ENCODE measurements at places on chromosomes 3 and 15.

- no peak for DNase-seq
These were observed 55.7 kb downstream of the SPSB4 start for GRCh38 chr3:141106842-141107241.

- DNase-seq = no peak
These were observed 183.9 kb downstream of the FAM43A start for GRCh38 chr3:194869482-194870169.

GRCh38 chr15:48281674-48282073, 49.6 kb upstream of the DUT start:
- DNase-seq = no peak

GRCh38 chr15:23857028-23857641, 170.0 kb upstream of the NDN start:
- no peak for DNase-seq

- DNase-seq = no peak
These were observed 47.0 kb downstream of the MAP2K1 start for GRCh38 chr15:66433726-66434125.

DNA sequence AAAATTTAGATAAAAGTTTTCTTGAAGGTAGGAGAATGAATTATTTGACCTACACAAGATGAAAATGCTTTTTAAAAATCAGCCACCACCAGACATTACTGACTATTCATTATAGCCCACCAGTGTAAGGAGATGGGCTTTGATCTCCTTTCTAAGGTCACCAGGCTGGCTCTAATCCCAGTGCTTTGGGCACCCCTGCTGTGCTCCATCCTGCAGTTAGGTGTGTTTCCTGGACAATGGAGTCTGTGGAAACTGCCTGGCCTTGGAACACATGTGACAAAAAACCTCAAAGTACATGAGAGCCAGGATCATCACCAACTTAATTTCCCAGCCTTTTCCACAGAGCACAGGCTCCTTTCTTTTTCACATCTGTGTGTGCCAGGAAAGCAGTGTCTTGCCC, 260.9 kb downstream of the CHST2 start:
- DNase-seq = no peak

Measured in activated CD8-positive, alpha-beta memory T cell treated with anti-CD3 and anti-CD28 coated beads for 1 hour (primary cell).